D341Med (cell line): ENCODE measurements at places on chromosomes 3 and 15.
A peak's percentile ranks its signal among the peaks of the same experiment; 100 is the strongest.

DNA sequence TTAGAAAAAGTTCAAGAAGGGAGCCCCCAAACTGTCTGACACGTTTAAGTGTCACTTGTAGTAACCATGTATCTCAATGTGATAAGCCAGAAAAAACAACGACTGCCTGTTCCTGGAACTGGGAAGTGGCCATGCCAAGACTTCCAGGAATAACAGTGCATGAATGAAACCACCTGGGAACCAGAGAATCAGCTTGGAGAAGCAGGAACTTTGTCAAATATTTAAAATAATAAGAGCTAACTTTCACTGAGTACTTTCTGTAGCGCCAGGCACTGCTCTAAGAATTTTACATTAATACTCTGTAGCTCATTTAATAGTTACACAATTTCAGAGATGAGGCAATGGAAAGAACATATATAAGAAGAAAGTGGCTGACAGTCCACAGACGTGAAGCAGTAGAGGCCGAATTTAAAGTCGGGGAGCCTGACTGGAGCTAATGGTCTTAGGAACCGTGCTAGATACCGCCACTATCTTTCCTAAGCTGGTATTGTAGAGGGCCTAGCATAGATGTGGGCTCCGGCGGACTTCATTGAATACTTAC is 876 bp downstream of the PLSCR1 start:
- no peak for DNase-seq

DNA sequence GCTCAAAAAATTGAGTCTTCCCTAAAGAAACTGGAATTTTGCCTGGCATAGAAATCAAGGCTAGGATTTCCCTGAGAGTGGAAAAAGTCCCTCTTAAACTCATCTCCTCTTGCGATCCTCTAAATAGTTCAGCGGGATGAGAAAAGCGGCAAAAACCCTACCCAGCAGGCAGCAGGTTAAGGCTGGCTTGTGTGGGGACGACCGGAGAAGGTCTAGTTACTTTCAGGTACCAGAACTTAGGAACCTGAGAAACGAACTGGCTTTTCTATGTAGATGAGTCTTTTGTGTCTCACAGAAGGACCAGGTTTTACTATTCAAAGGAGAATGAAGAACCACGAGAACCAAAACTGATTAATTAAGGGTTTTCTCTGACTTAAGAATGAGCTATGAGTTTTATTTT is 523.7 kb upstream of the TGFBR2 start:
- DNase-seq: no peak

DNA sequence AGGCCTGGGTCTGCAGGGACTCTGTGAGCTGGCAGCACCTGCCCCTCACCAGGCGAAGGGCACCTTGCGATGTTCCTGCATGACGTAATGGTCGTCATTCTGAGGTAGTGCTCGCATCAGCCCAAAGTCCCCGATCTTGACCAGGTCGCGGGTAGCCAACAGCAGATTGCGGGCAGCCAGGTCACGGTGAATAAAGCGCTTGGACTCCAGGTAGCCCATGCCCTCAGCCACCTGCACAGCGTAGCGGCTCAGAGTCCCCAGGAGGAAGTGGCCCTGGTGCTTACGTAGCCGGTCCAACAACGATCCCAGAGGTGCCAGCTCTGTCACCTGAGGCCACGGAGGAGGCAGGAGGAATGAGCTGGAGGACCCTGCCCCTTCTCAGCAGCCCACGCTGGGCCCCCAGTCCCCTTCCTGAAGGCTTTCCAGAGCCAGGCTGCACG is 26.3 kb downstream of the TNK2 start:
- no peak for DNase-seq

DNA sequence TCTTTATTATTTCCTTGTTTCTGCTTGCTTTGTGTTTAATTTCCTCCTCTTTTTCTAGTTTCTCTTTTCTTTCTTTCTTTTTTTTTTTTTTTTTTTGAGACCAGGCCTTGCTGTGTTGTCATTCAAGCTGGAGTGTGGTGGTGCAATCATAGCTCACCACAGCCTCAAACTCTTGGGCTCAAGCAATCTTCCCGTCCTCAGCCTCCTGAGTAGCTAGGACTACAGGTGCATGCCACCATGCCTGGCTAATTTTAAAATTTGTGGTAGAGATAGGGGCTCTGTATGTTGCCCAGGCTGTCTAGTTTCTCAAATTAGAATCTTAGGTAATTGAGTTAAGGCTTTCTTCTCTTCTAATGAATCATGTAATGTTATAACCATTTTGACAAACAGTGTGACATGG is 22.4 kb downstream of the SLMAP start:
- DNase-seq: no peak

DNA sequence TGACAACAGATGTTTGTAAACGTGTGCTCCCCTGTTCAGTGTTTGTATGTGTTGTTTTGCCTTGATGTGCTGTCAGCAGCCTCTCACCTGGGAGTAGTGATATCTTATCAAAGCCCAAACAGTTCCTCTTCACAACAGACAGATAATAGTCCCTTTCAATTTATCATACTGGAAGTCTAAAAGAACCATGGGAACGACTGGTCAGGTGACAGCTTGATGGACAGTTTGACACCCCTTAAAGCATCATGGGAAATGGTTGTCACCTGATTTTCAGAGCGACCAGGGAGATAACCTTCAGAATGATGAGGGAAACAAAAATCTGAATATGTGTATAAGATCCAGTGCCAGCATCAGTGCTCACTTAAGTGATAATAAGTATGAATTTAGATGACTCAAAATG is 146.3 kb upstream of the SOX2 start:
- DNase-seq: no peak

DNA sequence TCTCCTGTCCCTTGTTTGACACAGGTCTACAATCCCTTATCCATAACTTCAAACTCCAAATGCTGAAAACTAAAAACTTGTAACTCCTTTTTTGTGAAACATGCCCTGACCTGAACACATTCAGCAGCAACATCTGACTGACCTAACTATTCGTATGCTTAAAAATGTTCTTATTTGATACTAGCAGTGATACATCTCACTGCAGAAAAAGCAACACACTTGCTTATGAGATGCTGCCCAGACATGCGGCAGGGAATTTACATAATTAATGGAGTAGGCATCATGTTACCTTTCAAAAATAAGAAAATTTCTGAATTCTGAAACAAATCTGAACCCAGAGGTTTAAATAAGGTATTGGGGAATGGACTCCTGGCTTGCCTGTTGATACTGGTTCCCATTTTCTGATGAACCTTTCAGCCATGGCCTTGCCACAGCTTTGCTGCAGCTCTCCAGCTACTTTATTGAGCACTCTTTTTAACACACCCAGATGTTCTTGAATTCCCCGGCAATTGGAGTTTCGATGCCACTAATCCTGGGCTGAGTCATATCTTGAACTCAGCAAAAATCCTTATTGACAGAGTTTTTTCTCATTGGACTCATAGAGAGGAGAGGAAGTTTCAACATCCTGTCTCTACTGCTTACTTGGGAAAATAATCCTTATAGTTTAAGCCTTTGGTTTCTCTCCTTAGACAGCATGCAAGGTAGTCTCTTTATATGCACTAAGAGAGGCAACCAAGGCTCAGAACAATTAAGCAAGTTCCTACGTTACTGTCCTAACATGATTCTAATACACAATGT is 296.6 kb upstream of the LMCD1 start:
- DNase-seq: no peak

DNA sequence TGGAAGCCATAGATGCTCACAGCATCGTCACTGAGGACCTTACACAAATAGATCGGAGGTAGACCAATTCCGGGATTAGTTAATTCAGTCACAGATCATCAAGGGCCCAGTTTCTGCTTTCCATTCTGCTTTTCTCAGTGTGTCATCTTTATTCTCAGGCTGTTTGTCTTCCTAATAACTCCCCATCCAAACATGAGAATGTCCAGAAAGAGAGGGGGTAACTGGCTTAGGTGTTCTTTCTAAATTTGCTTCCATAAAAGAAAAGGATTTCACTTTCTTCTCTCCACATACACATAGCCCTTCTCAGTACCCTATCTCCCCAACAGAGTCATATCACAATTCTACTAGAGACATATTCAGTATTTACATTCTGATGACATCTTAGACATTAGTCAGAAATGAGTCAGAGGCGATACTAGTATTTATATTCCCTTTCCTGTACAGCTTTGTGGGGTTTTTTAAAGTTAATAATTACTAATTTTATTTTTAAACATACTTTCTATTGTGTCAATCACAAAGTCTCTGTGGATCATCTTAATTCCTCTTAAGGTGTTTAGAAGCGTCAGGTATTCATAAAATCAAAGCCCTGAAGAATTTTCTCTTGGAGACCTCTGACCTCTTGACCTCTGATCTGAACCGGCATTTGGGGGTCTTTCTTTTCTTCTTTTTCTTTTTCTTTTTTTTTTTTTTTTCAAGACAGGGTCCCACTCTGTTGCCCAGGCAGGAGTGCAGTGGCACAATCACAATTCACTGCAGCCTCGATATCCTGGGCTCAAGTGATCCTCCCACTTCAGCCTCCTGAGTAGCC is 24.3 kb upstream of the IL12A start:
- no peak for DNase-seq

DNA sequence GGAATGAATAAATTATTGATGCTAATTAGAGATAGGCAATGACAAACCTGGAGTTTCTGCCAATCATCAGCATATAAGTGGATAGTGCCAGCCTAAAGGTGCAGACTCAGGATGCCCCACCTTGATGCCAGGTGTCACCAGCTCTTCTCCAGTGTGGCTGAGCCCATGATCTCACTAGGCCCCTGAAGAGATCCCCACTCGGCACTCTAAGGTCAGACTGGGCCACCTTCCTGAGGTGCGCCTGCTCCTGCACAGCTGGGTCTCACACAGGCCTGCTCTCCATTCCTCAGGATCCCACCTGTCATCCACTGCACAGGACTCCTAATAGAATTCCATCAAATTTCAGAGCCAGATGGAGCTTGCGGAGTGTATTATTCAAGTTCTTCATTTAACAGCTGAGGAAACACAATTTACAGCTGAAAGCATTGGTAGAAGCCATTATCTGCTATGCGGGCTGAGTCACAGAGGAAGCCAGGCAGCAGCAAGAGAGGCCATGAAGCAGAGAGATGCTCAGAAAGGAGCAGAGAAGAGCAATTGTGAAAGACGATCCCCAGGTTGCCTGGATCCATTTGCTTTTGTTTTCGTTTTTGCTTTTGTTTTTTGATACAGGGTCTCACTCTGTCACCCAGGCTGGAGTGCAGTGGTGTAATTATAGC is 25.1 kb upstream of the FSTL1 start:
- DNase-seq: no peak

- DNase-seq: no peak
These were observed 5.0 kb upstream of the CDV3 start for GRCh38 chr3:133568294-133569014.

- no peak for DNase-seq
These were observed 51.5 kb upstream of the COL6A6 start for GRCh38 chr3:130465521-130465920.

DNA sequence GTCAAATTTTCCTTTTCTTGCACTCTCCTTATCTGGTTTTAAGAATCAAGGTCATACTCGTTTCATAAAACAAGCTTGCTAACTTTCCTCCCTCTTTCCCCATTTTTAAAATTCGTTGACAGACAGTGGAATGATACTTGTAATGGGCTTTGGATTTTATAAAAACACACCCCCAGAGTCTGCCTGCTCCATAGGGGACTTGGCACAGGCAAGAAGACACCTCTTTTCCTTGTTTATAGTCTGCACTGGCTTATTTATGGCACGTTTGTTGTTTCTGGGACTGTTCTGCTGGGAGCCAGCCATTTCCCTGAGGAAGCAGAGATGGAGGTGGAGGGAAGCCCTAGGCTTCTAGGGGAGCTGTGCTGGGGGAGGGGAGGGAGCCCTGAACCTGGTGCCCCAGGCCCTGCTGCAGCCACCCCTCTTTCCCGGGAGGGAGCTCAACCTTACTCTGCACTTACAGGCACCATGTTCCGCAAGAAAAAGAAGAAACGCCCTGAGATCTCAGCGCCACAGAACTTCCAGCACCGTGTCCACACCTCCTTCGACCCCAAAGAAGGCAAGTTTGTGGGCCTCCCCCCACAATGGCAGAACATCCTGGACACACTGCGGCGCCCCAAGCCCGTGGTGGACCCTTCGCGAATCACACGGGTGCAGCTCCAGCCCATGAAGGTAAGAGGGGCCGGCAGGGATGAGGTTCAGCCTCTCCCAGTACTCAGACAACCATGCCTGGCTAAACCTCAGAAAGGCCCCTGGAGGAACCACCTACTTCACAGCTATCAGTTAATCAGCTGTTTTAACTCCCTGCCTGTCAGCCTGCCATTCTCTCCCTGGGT is 18.3 kb downstream of the ANKRD63 start:
- no peak for DNase-seq

GRCh38 chr15:62447742-62448141 is 282.7 kb upstream of the C2CD4B start:
- DNase-seq: no peak

DNA sequence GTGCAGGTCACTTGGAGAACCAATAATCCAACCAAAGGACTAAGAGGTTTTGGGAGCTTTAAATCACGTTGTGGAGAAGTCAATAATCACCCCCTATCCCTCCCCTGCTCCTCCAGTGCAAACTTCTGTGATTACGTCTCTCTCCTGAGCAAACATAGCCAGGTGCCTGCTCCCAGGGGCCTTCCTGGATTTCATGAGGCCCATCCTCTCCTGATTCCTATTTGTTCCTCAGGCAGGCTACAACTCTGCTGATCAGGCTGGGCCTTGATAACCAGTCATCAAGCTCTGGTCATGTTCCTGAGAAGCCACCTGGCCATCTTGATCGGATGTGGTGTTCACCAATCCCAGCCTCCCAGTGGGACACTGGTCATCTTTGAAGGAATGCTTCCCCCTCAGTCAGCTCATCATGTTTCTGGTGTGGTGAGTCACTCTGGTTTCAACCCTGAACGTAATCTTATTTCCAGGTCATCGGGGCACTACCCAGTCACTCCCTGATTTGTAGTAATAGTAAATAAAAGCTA is 2.9 kb upstream of the ZNF710 start:
- peak; percentile 9 for DNase-seq

DNA sequence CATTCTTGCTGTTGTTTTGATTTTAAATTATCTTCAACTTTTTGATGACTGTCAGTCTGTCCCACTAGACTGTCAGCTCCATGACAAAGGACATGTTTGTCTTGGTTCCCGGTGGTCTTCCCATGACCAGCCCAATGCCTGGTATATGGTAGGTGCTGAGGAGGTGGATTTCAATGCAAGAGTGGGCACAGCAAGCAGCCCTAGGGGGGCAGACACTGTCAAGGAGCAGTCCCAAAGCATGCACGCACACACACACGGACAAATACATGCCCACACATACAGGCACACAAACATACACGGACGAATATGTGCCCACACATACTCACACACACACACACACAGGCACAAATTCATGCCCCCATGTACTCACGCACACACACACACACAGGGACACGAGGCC is 12.0 kb downstream of the KLF15 start:
- no peak for DNase-seq

- no peak for DNase-seq
These were observed 119.5 kb upstream of the MDFIC2 start for GRCh38 chr3:70431911-70432310.

DNA sequence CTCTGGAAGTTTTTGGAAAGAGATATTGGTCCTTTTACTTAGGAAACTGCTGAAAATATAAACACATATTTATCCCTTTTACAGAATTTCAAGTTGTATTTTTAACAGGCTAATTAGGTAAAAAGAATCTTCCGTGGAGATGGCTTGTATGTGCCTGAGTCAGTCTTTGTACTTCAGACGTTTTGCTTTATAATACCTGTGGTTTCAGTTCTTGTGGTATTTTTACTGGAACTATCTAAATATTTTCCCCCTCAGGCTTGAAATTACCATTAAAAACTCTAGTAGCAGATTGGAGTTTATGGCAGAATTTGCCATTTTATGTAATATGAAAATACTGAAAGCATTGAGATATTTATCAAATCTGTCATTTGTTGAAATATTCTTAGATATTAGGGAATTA is 151.6 kb upstream of the CGNL1 start:
- DNase-seq: no peak

- DNase-seq: no peak
These were observed 97.1 kb upstream of the MYZAP start for GRCh38 chr15:57494581-57494980.
